ENCODE measurements at places on chromosomes 6 and 20. TPM values are rescaled to one million over a fixed set of nuclear protein-coding genes. Genes with fewer than 3 reads are reported as not detected.

DNA sequence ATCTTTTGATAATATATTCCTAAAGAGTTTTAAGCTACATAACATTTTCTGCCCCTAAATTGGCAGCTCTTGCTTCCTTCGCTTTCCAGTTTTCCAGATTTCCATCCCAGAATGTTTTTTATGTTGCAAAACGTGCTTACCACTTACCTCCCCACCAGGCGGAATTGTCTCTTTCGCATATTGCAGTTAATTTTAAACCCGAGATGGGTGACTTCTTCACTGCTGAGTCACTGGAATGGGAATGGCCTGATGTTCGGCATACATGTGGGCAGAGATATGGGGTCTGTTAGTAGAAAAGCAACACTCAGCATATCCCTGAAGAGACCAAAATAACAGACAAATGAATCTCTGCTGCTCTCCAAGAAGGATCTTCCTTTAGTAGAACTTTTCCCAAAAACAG is 491.2 kb downstream of the PREX1 start:
- DNase-seq: no peak

GRCh38 chr6:135411339-135411738 is 86.2 kb downstream of the AHI1 start:
- DNase-seq: peak; percentile 1

- DNase-seq: no peak
Measured at GRCh38 chr20:40606237-40606636, 82.8 kb downstream of the MAFB start.

DNA sequence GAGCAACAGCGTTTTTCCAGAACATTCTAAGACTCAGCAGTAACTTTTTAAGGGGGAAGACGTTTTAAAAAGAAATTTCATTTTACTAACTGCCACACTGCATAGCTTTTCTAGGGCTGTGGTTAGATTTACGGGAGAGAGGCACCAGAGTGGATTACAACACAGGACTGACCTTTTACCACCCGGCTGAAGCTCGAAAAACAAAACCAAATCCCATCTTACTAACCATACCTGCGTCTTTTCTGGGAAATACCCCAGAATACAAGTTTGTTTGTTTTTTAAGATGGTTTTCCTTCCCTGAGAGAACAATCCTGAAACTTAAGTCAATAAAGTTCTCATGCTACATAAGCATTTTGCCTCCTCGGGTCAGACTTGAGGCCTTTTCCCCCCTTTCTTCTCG is 209.3 kb upstream of the SOX4 start:
- DNase-seq: no peak

The NMBR gene
- not detected for total RNA-seq

The TRIM10 gene
- not detected for total RNA-seq

- peak; percentile 60 for DNase-seq
Measured at GRCh38 chr6:15754035-15754705, 91.3 kb upstream of the DTNBP1 start.

DNA sequence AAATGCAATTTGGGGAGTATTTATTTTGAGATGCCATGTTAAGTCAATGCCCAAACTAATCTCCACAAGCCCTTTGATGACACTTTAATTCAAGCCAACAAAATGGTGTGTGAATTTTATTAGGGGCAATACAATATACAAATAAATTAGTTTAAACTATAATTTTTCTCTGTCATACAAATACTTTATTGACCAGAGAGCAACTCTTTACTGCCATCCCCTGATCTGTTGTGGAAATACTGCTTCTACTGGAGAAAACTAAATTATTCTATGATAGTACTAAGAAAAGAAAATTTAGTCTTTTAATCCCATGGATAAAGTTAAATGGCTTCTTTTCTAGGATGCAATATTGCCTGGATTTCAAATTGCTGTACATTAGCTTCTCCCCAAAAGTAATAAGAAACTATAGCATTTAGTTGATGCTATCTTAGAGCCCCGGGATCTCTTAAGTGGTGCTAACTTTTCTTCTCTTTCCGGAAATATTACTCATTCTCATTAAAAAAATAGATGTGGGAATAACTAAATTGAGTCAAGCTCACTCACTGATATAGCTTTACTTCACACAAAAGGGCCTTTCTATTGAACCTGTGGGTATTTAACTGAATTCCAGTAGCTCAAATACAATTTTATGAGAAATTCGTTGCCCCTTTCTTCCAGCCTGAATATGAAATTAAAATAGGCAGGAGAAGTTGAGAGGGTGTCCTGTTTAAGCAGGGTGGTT is 49.2 kb downstream of the SMPDL3A start:
- DNase-seq: peak; percentile 58

The ELOVL4 gene
- 0.66 TPM for total RNA-seq

The ABRACL gene
- 67.0 TPM for total RNA-seq

DNA sequence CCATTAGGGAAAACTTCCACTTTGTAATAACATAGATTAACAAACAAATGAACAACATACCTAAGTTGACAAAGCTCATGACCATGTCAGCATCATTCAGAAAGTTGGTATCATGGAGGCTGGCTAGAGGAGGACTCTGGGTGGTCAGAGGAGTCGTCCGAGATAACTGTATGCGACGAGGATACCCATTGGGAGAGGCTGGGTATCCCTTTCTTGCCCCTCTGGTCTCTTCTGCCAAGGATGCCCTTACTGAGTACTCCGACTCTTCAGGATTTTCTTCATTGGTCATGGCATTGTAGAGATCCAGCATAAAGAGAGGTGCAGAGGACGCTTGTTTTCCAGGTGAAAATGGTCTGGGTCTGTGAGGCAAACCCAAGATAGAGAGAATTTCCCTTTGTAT is 1.1 kb downstream of the BMP5 start:
- DNase-seq: no peak

- peak; percentile 61 for DNase-seq
Measured at GRCh38 chr20:21505810-21506530, 7.9 kb downstream of the NKX2-2 start.

DNA sequence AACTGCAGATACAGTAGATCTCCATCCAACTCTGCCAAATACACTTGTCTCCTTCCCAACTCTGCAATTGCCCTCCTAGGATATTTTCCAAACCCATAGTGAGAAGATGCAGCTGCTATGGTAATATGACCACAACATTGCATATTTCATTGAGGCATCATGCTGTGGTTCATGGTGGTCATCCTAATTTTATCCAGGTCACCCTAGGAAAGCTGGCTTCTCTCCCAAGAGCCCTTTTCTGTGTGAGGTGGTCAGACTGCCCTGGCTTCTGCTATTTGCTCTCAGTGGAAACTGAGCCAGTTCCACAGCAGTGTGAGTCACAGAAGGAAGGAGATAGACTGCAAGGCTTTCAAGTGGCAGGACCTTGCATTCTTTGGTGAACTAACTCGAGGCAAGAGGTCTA is 5.5 kb downstream of the OGFRL1 start:
- DNase-seq: peak; percentile 86

- DNase-seq: no peak
Measured at GRCh38 chr20:39452583-39453340, 490.6 kb downstream of the DHX35 start.

The CRISP3 gene
- not detected for total RNA-seq

DNA sequence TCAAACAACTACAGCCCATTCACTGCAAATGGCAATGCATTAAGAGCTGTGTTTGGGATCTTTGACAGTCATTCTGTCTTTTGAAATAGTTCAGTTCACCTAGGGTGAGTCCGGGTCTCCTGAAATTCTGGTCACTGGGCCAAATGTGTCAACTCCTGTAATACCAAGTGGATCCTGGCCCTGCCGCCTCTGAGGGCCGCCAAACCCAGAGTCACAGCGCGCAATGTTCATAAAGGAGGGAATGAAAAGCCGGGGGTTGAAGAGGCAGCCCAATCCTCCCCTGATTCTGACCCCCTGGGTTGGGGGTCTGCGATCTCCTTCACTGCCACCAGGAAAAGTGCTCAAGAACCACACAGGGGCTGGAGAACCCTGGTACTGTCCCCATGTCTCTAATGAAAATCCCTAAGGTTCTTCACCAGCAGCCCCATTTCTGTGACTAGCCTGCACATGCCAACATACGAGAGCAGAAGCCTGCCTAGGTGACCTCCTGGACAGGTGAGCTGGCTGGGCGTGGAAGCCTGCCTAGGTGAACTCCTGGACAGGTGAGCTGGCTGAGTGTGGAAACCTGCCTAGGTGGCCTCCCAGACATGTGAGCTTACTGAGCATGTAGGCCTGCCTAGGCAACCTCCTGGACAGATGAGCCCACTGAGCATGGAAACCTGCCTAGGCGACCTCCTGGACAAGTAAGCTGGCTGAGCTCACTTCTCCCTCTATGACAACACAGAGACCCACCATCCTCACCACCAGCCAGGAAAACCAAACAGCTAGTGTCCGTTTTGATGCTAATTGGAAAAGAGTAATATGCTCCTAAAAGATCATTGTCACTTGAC is 16.1 kb upstream of the APMAP start:
- no peak for DNase-seq

DNA sequence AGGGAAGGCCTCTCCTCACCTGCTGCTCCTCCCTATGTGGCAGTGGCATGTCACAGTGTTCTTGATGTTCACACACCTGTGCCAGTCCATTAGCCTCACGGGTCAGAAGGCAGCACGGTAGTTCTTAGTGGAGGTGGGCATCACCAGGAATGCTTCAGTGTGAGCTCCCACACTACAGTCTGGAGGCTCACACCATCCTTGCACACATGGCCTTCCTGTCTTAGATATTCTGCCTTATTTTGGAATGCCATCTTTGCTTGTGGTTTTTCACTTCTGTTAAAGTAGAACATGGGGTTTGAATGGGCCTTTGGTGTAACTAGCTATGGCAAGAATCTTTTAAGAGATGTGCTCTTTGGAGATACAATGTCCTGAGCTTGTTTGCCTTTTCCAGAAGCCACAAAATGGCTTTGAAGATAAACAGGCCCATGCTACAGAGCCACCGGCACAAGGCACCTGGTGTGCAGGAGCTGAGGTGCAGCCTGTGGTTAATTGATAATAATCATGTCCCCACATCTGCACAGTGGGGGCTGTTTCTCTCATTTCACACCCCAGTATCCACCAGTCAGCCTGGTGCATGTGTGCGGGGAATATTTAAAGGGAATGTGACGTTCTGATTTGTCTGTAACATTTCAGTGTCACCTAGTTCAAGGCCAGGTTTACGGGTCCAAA is 3.2 kb upstream of the SLC17A9 start:
- no peak for DNase-seq

- DNase-seq: no peak
Measured at GRCh38 chr6:137387096-137387764, 107.0 kb downstream of the OLIG3 start.

The SPATS1 gene
- not detected for total RNA-seq

The TNFRSF6B gene
- total RNA-seq: 5.9 TPM

DNA sequence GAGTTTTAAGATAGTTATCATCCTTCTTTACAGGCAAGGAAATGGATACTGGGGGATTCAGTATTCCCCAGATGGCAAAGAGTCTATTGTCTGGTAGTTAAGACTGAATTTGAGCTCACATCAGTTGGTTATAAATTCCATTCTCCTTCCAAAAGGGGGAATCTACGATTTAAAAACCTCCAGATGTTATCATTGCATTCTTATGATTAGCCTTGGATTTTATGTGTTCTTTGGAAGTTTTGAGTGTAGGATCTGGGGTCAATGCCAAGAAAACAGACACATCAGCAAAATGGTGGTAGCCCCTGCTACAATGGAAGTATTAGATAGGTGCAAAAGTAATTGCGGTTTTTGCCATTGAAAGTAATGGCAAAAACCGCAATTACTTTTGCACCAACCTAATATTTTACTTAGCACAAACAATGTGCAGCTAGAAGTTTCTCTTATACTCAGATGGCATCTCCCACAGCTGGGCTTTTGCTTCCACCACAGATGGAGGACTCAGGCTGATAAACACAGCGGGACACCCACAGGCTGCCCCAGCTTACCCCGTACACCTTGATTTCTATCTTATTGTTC is 168.2 kb upstream of the RIN2 start:
- DNase-seq: no peak

- DNase-seq: no peak
Measured at GRCh38 chr20:16158090-16158975, 414.9 kb downstream of the KIF16B start.

- DNase-seq: peak; percentile 43
Measured at GRCh38 chr6:74249658-74250057, 553.7 kb downstream of the CD109 start.

DNA sequence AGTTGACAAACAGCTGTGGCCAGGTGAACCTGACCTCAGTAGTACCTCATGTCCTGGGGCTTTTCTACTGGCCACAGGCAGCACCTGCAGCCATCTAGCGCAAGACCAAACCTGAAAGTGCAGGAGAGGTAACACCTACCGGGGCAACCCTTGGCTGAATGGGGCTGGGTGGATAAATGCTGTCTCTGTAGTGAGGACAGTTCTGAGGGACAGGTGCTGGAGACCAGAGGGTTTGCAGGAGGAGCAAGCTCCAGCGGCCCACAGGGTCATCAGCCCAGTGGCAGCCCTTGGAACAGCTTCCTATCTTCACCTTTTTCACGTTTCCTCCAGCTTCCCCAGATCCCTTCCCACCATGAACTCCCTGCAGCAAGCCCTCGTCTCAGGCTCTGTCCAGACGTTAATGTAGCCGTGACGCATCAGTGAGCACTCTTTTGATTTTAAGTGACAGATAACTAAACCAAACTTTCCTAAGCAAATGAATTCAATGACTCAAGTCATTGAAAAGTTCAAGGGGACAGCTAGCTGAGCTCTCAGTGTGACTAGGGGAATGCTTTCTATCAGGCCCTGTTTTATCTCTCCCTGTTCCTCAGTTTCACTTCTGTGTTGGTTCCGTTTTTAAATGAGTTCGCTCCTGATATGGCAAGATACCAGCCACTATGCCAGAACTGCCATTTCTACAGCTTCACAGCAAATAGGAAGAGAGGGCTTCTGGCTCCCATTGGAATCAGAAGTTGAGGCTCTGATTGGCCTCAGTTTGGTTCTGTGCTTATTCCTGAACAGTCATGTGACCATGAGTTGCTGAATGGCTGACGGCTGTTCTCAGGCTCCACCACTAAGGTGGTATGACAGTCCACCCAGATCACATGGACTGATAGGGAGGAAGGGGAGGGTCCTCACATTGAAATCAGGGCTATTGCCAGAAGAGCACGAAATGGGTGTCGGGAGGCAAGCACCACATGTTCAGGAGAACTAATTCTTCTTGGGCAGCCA is 12.1 kb upstream of the PFDN4 start:
- DNase-seq: no peak

GRCh38 chr20:17734374-17734773 is 34.6 kb downstream of the BANF2 start:
- no peak for DNase-seq

GRCh38 chr6:392441-393390 is 1.2 kb downstream of the IRF4 start:
- DNase-seq: no peak

DNA sequence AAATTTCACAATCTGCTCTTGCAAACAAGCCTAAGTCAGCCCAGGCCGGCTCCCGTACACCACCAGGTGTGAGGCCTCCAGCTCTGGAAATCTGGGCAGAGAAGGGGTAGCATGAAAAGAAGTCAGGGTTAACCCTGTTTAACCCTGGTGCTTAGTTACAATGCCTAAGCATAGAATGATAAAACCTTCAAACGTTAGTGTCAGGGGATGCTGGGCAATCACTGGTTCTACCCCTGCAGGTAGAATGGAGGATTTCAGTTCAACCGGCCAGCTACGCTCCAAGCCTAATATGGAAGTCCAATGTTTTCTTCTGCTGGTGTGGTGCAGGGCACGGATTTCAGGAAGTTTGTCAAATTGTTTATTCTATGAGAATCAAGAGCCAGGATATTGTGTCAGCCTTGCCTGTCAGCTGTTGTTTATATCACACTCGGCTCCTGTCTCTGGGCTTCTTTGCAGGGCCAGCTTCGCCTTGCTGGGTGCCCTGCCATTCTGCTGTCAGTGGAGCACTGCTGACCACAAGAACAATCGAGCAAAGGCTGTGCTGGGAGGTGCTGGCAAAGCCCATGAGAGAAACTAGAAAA is 20.2 kb upstream of the CD93 start:
- DNase-seq: no peak

All from HT1080 (cell line).